ENCODE measurements at places on chromosomes 6 and 20.

GRCh38 chr6:34052071-34052825 is 93.6 kb downstream of the GRM4 start:
- no peak for DNase-seq

- no peak for DNase-seq
Measured at GRCh38 chr6:24537082-24537699, 42.4 kb downstream of the ALDH5A1 start.

- DNase-seq = no peak
Measured at GRCh38 chr6:70479236-70479635, 65.9 kb downstream of the FAM135A start.

- no peak for DNase-seq
Measured at GRCh38 chr6:113854531-113855499, 2.3 kb upstream of the MARCKS start.

- peak; percentile 38 for DNase-seq
Measured at GRCh38 chr20:57399587-57400155, 8.5 kb downstream of the RBM38 start.

GRCh38 chr6:147106759-147107401 is 97.3 kb upstream of the STXBP5 start:
- DNase-seq = no peak

- no peak for DNase-seq
Measured at GRCh38 chr20:45462711-45463509, 6.6 kb upstream of the WFDC2 start.

- DNase-seq = no peak
Measured at GRCh38 chr6:158152659-158153058, 15.4 kb downstream of the SERAC1 start.

DNA sequence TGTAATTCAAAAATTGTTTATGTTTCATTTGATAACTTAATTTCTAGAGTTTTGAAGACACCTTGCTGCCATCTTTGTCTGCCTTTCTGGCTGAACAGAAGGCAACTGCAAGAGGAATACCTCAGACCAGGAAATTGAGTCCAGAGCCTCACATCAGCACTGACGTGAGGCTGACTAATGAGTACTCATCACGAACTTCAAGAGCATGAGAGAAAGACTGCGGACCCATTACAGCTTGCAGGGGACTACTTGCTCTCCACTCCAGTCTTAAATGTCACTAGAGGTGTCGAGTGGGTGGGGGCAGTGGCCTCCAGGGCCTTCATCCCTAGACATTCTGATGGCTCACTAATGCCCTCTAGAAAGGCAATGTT is 109.5 kb upstream of the SSTR4 start:
- no peak for DNase-seq

- no peak for DNase-seq
Measured at GRCh38 chr6:1713016-1713600, 103.4 kb downstream of the FOXC1 start.

GRCh38 chr6:137284811-137285110 is 65.6 kb upstream of the IFNGR1 start:
- DNase-seq = no peak

GRCh38 chr6:170160628-170161611 is 130.0 kb downstream of the DLL1 start:
- DNase-seq = no peak

- DNase-seq = no peak
Measured at GRCh38 chr6:150133686-150134085, 9.2 kb upstream of the PPP1R14C start.

- no peak for DNase-seq
Measured at GRCh38 chr6:78117966-78118365, 465.1 kb downstream of the MEI4 start.

DNA sequence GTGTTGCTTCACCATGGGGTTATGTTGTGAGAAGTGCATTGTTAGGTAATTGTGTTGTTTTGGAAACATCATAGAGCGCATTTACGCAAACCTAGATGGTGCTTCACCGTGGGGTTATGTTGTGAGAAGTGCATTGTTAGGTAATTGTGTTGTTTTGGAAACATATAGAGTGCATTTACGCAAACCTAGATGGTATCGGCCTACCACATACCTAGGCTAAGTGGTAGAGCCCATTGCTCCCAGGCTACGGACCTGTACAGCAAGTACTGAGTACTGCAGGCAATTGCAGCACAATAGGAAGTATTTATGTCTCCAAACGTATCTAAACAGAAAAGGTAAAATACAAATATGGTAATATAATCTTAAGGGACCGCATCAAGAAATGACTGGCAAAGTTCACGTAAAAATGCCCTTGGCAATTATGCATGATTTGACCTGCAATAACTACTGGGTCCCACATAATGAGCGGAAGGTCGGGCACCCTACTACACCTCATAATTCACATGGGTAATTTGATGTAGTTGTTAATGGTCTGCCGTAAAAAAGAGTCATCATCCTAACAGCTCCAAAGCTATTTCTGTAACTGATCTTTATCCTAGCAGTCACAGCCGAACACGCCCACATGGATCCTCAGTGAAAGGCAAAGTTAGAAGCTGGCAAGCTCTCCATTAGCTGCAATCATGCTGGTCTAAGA is 76.0 kb downstream of the RSPH3 start:
- DNase-seq = no peak

- DNase-seq = no peak
Measured at GRCh38 chr20:14093652-14094051, 98.3 kb downstream of the MACROD2 start.

- DNase-seq = no peak
Measured at GRCh38 chr6:75525682-75526081, 32.1 kb upstream of the FILIP1 start.

DNA sequence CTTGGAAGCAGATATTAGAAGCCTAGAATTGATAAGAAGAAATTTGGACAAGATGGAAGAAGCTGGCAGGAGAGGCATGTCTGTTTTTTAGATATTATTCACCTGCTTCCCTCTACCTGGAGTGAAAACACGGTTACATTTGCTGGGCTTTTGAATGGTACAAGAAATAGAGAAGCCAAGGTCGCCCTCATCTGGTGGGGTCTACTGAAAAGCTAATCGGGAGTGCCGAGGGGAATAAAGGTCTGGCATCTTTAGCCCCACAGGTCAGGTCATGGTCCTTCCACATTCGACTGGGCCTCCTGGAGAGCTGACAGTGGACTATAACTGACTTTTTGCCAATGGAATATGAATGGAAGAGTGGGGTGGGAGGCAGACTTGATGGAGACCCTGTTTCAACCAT is 4.6 kb upstream of the C2 start:
- peak; percentile 15 for DNase-seq

GRCh38 chr6:127518191-127518709 is 885 bp downstream of the MTCL3 start:
- DNase-seq = no peak

DNA sequence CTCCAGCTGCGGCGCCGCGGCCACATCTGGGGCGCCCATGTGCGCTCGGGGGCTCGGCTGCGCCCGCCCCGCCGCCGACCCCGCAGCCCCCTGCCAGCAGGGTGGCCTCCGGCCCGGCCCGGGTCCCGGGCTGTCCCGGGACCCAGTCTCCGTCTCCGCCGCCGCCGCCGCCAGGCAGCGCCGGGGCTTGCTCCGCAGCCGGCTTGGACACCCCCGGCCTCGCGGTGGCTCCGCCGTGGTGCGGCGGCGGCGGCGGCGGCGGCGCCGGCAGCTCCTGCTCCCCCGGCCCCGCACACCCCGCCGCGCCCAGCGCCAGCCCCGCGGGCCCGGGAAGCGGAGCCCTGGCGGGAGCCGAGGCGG is 219 bp downstream of the ISM1 start:
- no peak for DNase-seq

GRCh38 chr6:71187141-71187540 is 101.5 kb upstream of the OGFRL1 start:
- DNase-seq = no peak

DNA sequence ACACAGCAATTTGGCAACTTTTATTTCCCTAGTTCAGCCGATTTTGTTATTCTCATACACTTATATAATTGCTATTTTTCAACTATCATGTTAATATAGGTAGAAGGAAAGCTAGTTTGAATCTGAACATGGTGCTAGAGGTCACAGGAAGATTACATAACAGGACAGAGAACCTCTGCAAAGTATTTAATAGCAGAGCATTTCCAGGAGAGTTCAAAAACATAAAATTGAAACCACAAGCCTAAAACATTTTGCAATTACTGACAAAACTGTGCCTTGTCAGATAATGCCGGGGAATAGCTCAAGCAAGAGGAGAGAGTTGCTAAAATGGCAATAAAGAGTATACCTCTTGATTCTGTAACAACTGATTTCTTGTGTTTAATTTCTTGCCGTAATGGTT is 70.8 kb downstream of the TFAP2B start:
- no peak for DNase-seq

- DNase-seq = no peak
Measured at GRCh38 chr6:72382602-72383529, 239.0 kb upstream of the KCNQ5 start.

GRCh38 chr6:9463311-9463710 is 951.6 kb downstream of the TFAP2A start:
- no peak for DNase-seq

DNA sequence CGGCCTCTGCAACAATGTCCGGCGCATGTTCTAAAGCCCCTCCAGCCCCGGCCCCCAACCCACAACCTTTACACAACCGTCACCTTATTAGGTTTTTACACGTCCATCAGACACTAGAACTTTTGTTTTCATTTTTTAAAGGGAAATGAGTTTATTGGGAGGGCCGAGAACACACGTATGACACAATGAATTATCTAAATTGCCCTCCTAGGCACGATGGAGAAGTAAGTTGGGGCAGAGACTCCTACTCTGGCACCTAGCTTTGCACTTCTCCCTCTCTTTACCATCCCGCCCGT is 1.2 kb upstream of the DLL1 start:
- no peak for DNase-seq

DNA sequence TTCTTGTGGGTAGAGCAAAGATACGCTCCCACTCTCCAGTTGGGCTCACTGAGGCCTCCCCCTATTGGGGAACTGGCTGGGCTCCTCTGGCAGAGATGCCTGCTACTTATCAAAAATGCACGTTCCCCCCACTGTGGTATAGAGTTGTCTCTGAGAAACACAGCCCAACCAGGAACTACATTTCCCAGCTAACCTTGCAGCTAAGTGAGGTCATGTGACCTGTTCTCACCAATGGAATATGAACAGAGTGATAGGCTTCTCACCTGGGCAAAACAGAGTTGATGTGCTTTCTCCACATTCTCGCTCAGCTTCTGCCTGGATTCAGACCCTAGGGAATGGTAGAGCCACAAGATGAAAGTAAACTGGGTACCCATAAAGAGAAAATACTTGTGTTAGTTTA is 49.1 kb upstream of the PTPRT start:
- DNase-seq = no peak

- DNase-seq = no peak
Measured at GRCh38 chr6:148223424-148223842, 119.2 kb upstream of the SASH1 start.

DNA sequence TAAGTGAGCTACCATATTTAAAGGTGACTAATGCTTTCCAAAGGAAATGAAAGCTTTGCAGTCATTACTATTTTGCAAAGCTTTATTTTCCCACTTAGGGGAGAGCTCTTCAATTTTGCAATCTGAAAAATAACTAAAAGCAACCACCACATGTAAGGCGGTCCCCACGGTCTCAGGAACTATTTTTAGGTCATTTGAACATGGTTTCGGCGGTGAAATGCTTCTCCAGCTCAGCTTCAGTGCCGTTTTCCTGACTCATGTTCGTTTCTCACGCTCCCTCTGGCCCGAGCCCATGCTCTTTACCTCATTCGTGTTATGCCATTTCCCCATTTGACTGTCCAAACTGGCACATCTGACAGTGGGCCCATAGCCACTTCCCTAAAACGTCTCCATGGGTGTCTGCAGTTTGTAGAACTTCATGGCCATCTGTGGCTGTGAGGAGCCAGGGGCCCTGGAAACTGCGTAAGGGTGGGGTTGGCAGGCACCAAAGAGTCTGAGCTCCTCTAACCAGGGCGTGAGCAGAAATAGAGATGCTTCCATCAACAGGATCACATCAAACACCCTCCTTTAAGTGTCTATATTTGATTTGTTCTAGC is 46.5 kb downstream of the ADTRP start:
- peak; percentile 52 for DNase-seq

DNA sequence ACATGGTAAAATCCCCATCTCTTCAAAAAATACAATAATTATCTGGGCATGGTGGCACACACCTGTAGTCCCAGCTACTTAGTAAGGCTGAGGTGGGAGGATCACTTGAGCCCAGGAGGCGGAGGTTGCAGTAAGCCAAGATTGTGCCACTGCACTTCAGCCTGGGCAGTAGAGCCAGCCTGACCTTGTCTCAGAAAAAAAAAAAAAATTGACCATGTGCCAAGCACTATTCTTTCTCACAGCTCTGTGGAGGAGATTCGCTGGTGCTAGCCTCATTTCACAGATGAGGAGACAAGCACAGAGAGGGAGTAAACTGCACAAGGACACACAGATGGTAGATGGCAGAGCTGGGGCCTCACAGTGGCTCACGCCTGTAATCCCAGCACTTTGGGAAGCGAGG is 131.8 kb upstream of the JARID2 start:
- no peak for DNase-seq

DNA sequence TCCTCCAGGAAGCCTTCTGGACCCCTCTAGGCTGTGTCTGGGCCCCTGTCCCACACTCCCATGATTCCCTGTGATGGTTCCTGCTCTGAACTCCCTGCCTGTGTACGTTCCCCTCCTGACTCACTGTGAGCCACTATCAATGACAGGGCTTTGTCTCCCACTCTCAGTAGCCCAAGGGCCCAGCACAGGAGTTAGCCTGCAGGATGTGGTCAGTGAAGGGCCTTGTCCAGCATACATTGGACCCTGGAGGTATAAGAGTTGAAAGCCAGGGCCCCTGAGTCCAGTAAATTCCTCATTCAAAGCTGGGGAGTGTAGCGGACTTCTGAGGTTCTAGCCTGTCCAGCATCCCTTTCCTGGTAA is 19.0 kb downstream of the ZBP1 start:
- no peak for DNase-seq

GRCh38 chr20:1242530-1242929 is 16.7 kb downstream of the RAD21L1 start:
- no peak for DNase-seq

DNA sequence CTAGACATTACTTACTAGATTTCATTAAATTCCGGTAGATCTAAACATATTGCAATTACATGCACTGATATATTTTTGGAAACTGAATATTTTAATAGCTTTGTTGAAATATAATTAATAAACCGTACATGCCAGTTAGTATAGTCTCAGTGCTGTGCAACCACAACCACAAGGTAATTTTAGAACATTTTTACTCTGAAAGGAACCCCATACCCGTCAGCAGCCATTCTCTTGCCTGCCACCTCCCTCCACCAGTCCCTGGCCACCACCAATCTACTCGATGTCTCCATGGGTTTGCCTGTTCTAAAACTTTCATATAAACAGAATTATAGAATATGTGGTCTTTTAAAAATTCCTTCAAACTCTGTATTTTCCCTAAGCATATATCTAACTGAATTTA is 293.9 kb downstream of the THBS2 start:
- no peak for DNase-seq

GRCh38 chr6:99341862-99342455 is 7.5 kb downstream of the FAXC start:
- DNase-seq = no peak

Data from stimulated activated CD4-positive, alpha-beta T cell treated with anti-CD3 and anti-CD28 coated beads, Interleukin-12 subunit alpha, Interleukin-12 subunit beta, amount 100 ng/mL, for 4 hours (primary cell).